SHP77 treated with DMSO at 0.1 percent for 48 hours (cell line): ENCODE measurements at places on chromosomes 7 and 10.

GRCh38 chr7:41745451-41745850 lies 42.6 kb upstream of the INHBA start:
- no peak for DNase-seq

DNA sequence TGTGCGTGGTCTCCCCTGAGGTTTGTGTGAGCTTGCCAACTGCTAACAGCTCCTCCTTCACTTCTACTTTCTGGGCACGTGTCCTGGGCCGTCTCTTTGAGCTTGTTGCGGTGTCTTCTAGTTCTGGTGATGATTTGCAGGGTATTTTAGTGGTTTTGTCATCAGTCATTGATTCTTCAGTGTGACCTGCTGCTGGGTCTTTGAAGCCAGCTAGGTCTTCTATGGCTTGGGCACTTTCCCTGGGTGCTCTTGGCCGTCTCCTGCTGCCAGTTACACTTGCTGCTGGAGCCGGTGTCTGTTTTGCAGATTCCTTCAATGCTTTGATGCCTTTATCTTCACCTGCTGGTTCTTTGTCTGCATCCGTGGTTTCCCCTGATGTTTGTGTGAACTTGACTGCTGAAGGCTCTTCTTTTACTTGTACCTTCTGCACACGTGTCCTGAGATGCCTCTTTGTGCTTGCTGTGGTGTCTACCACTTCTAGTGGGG lies 23.0 kb downstream of the MKI67 start:
- no peak for DNase-seq

DNA sequence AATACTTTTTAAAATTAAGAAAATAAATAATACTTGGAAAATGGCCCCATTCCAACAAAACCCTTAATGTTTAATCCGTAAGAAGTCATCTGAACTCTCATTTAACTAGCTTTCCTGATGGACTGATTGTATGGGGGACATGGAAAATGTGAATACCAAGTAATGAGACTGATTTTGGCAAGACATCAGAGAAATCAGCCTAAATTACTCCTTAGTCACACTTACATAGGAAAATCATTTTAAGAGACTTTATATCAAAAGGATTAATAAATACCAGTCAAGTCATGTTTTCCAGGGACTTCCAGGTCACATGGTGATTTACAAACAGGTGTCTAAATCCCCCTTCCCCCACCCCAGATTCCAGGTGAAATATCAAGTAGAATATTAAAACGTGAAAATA lies 58.2 kb downstream of the GRM8 start:
- no peak for DNase-seq

DNA sequence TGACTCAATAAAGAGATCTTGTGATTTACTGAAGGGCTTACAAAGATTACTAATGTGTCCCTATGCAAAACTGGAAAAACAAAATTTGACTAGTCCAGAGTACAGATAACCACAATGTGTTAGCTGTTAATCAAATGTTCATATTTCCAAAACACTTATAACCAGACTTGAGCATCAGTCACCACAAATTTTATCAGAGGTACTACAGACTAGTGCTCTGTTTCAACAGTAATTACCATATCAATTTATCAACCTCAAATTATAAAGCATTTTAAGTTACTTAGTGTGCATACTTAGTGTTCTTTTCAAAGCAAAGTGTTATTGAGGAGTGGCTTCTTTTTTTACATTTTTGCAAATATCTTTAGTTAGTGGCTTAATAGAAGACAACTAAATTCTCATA lies 765.9 kb downstream of the GRM8 start:
- no peak for DNase-seq

DNA sequence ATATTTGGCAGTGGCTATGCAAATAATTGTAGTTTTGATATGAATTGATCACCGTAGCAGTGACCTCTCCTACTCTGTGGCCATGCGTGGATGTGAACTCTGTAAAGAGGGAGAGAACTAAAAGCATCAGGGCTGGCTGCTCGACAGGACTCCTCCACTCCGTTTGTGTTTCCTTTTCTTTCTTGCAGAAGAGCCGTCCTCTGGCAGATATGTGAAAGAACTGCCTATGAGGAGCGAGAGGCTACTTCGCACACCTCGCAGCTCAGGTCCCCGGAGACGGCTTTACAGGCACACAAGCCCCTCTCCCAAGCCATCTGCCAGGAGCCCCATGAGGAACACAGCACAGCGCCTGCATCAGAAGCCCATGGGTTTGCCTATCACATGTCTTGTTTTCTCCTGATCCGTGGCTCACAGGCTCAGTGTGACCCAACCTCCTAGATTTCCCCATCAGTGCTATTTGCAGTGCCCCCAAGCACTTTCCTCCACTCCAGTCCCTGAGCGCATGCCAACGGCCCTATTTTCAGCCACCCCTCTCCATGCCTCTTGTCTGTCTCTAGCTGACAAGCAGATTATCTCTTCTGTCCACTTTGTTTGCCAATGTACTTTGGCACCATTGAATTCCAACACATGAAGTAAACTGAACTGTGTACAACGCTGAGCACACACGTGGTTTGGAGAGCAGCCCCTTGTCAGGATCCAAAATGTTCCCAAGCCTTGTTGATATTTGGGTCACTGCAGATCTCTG lies 164.3 kb upstream of the AKR1E2 start:
- no peak for DNase-seq

GRCh38 chr7:95240921-95241320 lies 83.4 kb downstream of the PON1 start:
- no peak for DNase-seq

DNA sequence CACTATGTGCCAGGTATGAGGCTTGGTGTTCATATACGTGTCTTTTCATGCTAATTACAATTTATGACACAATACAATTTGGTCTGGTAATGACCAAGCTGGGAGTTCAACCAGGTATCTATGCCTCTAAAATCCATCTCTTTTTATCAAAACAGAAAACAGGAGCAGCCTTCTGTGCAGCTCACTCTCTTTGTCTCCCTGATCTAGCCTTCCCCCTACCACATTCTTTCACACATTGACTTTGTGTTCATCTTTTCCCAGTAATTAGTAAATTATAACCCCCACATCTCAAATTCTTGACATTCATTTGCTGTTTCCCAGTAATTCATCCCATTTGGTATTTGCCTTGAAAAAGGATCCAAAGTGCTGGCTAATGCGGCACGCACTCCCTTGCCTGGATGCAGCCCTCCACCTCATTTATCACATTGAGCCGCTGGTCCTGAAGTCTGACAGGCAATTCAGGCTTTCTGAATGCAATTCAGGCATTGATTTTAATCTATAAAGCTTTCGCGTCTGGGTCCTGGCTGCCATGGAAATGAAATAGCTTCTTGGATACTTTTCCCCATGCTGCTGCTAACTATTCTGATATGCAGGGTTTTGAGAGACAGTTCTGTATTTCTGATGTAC lies 112.5 kb upstream of the ANKRD1 start:
- DNase-seq: no peak

- DNase-seq: no peak
These were observed 114.1 kb downstream of the HIPK2 start for GRCh38 chr7:139663608-139664177.

DNA sequence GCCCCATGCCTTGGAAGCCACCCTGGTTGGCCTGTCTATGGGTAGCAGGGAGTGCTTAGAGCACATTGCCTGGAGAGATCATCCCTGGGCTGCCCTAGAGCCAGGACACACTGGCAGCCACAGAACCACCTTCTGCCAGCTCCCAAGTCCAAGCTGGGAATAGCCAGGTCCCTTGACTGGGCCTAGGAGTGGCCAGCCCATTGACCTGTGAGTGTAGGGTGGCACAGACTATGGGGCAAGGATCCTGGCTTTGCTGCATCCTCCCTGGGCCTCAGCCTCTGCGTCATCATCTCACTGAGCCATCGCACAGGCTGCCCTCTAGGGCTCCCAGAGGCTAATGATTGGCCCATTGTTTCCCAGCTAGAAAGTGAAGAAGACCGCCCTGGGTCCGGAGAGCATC lies 7.0 kb downstream of the AQP1 start:
- no peak for DNase-seq

DNA sequence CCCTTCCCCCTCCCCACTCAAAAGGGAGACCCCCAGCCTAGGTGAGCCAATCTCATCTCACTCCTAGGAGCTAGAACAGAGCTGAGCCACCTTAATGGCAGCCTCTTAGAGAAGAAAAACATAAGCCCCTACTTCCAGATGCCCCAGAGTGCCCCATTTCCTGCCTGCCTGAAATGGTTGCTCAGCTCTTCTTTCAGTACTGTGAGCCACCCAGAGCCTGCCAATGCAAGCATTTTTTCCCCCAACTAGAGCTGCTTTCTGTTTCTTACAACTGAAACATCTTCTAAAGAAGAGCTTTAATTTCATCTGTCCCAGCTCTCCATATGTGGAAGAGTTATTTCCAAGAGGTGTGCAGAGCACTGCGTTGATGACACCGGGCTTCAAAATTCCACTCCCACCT lies 136.7 kb downstream of the PLPP4 start:
- DNase-seq: no peak

- no peak for DNase-seq
These were observed 364.8 kb downstream of the SFMBT2 start for GRCh38 chr10:7045891-7046599.

GRCh38 chr10:97689559-97690020 lies 2.5 kb upstream of the AVPI1 start:
- no peak for DNase-seq

DNA sequence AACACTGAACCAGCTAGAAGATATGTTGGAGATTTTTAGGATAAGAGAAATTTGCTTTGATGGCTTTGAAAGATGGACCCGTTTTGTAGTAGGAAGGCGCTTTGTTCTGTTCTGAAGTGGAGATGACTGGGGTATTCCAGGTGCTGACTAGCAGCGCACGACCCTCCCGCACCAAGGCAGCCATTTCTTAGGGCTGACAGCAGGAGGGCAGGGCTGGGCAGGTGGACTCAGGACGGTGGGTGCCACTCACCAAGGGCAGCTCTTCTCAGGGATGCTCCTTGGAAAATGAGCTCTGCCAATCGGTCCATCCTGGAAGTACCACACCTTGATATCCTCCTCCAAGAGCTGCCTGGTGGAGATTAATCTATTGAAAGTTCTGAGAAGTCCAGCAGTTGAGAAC lies 463.6 kb upstream of the FOXK1 start:
- DNase-seq: no peak

DNA sequence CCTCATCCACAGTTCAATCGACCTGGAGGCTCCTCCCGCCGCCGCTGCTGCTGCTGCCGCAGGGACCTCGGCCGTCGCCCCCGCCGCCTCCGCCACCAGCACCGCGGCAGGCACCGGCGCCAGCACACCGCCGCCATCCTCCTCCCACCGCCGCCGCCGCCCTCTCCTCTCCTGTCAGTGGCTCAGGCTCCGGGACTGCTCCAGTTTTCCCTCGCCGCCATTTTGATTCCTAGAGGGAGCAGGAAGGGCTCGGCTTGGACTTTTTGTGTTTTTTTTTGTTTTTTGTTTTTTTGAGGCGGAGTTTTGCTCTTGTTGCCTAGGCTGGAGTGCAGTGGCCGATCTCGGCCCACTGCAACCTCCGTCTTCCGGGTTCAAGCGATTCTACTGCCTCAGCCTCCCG lies 3.0 kb upstream of the MCM10 start:
- DNase-seq: no peak

DNA sequence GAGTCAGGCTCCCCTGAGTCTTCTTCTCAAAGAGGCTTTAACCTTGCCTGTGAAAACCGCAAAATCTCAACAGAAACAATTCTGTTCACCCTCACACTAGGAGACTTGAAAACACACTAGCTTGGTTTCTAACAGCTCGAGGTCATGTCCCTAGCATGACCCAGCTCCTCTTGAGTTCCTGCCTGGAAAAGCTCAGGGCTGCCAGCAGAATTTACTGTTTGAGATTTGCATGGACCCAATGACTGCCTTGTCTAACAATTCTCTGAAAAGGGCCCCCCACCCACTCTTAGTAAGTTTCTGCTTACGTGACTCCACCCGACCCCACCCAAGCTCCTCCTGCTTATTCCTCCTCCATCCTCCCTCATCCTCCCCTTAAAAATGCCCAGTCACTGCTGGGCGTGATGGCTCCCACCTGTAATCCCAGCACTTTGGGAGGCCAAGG lies 85.1 kb upstream of the KMT2C start:
- no peak for DNase-seq

GRCh38 chr7:11969643-11970042 lies 137.6 kb upstream of the THSD7A start:
- no peak for DNase-seq

GRCh38 chr7:122219253-122219865 lies 75.3 kb upstream of the AASS start:
- DNase-seq: no peak

DNA sequence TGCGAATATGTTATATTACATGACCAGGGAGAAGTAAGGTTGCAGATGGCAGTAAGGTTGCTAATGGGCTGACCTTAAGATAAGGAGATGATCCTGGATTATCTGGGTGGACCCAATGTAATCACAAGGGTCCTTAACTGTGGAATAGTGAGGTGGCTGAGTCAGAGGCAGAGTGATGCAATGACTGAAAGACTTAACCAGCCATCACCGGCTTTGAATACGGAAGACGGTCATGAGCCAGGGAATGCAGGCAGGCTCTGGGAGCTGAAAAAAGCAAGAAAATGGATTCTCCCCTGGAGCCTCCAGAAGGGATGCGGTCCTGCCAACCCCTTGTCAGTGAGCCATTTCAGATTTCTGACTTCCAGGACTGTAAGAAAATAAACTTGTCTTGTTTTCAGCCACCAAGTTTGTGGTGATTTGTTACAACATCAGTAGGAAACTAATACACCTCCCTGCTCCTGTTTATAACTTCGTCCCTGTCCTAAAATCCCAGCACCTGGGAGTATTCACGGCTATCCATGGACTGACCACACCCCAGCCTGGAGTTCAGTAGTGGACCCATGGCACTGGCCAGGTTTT lies 4.6 kb upstream of the C10orf95 start:
- no peak for DNase-seq

GRCh38 chr7:35717516-35717915 lies 22.6 kb upstream of the HERPUD2 start:
- no peak for DNase-seq

GRCh38 chr10:22453948-22454591 lies 108.8 kb downstream of the SPAG6 start:
- DNase-seq: peak; percentile 48

DNA sequence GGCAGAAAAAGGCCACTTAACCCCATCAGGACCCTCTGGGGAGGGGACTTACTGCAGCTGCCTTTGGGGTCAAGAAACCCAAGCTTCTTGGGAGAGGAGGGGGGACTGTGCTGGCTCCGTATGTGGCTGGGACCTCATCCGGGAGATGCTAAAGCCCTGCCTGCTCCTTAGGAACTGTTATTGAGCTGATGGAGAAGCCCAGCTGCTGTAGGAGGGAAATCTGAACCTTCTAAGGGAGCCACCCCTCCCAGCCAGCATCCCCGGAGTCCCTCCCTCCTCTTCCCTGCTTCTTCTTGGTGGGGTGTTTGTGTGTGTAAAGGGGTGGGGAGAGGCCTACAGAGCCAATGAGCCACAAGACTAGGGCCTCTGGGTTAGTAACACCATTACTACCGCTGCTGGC lies 8.2 kb downstream of the KCNIP2 start:
- no peak for DNase-seq

GRCh38 chr7:80468931-80469714 lies 42.7 kb downstream of the GNAT3 start:
- no peak for DNase-seq

GRCh38 chr10:93945819-93946218 lies 47.9 kb upstream of the PLCE1 start:
- no peak for DNase-seq
